ENCODE measurements at places on chromosomes 6 and 20. TPM values are rescaled to one million over a fixed set of nuclear protein-coding genes. Genes with fewer than 3 reads are reported as not detected.

DPPA5 gene
- total RNA-seq = not detected

SUMO4 gene
- not detected for total RNA-seq

DEFB124 gene
- total RNA-seq = not detected

PTPN1 gene
- 16.8 TPM for total RNA-seq

DNA sequence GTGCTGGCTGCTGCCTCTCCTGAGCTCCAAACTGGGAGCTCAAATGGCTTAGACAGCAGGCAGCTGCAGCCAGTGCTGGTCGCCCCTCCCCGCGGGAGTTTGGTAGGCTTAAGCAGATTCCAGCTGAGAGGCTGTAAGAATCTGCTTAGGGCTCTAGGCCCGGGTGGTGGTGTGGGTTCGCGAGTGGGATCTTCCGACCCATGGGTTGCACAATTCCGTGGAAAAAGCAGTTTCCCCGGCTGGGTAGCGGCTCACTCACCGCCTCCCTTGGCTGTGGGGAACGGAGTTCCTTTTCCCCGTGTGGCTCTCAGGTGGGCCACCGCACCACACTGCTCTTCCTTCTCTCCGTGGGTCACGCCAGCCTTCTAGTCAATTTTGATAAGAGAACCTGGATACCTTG, 232.5 kb downstream of the PKHD1 start:
- no peak for DNase-seq

MMP24 gene
- 2.3 TPM for total RNA-seq

DNA sequence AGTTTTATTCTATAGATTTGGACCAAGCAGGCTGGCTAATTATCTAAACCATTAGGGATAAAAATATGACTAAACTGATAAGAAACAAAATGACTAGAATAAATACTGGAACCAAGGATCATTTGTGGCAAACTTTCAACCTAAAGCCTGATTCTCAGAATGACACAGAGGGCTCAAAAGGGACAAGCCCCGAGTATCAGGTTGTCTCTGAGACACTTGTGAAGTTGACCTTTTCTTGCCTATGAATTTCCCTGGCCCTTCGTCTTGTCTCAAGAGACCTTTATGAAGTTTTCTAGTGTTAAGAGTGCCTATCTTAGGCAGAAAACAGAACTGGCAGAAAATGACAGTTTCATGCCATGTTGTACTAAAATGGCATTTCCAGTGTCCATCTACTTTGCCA, 68.3 kb downstream of the IMPG1 start:
- no peak for DNase-seq

DNA sequence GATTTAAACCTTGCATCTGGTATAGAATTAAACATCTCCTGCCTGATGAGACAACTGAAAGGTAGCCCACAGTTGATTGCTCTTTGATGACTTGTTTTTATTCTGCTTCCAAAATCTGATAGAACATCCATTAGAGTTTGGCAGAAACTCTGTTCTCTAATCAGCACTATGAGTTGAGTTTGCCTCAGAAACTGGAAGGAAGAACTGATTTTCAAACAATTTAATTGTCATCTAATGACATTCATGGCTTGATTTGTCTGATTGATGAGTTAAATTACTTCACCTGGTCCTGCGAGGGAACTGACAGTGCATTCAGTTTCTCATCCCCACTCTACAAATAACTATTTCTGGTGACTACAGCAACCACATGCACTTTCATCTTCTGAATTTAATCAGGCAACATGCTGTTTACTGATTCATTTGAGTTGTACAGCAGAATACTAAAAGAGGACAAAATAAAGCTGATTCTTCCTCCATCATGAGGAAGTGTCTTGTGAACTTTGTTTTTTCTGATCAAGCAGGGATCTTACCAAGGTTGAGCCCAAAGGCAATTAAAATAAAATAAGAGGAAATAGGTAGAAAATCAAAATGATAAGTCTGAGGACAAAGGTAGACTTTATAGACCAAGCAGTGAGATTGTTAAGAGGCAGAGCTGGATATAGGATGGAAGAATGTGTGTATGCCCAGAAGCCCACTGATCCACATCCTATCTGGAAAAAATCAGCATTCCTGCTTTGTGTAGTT, 15.7 kb upstream of the MRAP2 start:
- DNase-seq = no peak

DNA sequence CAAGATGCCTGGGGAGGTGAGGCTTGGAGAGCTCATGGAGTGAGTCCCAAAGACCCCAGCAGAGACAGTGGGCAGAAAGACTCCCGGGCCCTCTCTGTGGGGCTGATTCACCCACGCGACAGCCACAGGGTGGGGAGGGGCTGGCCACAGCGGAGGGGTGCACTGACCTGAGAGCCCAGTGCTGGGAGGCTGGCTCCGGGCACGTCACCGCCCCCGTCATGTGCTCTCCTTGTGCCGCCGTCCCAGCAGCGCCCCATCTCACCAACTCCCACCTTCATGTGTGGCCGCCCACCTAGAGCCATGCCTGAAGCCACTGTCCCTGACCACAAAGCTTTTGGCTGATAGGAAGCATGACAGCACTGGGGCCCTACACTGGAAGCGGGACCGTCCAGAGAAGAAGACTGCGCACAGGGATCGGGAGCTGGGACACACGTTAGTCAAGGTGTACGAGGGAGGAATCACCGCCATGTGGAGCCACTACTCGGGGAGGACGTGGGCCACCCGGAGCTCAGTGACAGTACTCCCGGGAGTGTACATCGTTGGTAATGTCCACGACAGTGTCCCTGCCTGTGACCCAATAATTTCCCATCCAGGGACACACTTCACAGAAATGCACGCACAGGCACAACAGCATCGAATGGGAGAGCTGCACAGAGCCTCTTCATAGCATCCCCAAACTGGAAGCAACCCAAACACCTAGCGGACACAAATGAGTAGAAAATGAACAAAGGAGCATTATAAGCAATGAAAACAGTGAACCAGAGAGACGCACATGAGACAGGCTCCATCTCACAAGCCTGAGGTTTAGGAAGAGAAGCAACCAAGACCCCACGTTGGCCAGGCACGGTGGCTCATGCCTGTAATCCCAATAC, 28.4 kb upstream of the FOXC1 start:
- DNase-seq = no peak

DNA sequence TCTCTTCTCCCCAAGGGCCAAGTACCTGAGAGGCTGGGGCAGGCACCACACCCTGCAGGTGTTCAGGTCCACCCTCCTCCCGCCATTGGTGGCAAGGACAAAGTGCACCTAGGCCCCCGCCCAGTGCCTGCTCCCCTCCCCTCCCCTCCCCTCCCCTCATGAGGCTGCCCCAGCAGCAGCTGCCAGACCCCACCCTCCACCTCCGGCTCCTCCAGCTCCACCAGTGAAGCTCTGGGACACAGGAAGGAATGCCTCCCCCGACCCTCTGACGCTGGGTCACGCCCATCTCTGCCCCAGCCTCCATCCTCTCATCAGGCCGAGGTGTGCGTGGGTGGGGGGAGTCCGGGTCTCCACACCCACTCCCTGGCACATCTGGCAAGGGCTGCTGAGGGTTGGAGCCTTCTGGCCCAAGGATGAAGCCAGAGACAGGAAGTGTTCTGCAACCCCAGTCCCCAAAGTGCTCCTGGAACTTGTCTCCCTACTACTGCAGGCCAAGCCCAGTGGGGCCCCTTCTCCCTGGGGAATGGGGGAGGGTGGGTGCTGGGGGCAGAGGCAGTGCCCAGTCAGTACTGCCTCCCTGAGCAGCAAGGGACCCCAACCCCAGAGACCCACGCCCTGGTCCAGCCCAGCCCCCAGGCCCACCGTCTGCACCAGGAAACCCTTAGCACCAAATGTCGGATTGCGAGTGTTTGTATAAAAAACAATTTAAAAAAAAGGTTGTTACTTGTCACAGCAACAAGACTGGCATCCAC, 1.6 kb upstream of the UCKL1 start:
- peak; percentile 57 for DNase-seq

GRCh38 chr6:4153514-4153985, 18.2 kb upstream of the ECI2 start:
- no peak for DNase-seq

GRCh38 chr6:110329348-110329713, 28.8 kb downstream of the METTL24 start:
- peak; percentile 61 for DNase-seq

GRCh38 chr6:20778459-20778858, 244.2 kb downstream of the CDKAL1 start:
- DNase-seq = no peak

CDH4 gene
- 0.55 TPM for total RNA-seq

STK4 gene
- total RNA-seq = 36.8 TPM

GRCh38 chr6:81929828-81930227, 177.3 kb upstream of the TENT5A start:
- no peak for DNase-seq

HTR1B gene
- total RNA-seq = 1.1 TPM

GRCh38 chr6:3088446-3088845, 20.2 kb downstream of the RIPK1 start:
- no peak for DNase-seq

PPP1R10 gene
- total RNA-seq = 24.1 TPM

ZC3H12D gene
- 0.26 TPM for total RNA-seq

- no peak for DNase-seq
Observed at GRCh38 chr6:169827290-169827717, 75.9 kb downstream of the ERMARD start.

DNA sequence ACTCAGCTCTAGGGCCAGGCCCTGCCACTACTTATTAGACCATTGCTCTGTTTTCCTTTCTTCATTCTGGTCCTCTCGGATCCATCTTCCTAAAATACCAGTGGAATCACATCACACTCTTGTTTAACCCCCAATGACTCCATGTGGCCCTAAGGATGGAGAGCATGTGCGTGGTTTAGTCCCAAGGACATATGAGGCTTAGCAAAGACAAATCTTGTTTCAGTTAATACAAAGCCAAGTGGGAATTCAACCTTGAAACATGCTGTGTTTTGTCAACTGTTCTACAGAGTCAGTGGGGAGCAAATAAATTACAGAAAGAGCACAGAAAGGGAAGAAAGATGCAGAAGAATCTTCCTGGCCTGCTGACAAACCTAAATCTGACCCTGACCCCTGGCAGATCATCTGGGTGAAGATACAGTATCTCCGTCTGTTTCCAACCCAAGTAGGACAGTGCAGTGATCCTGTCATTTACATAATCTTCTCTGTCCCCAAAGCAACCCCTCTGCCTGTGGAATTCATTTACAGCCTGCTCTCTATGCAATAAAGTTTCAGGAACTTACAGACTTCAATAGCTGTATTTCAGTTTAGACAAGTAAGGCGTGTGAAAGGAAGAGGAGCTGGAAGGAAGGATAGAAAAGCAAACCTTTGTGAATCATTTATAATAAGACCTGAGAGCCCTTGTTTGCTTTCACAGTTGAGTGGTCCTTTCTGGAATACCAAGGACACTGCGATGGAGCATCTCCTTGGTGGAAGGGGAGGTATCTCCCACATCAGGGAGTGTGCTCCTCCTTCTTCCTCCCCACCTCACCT, 144.0 kb downstream of the THBS2 start:
- DNase-seq = no peak

- no peak for DNase-seq
Observed at GRCh38 chr6:132607544-132608233, 16.4 kb downstream of the TAAR2 start.

MROH8 gene
- total RNA-seq = 4.4 TPM

CST2 gene
- total RNA-seq = not detected

GRCh38 chr6:162315291-162315690, 412.3 kb downstream of the PRKN start:
- no peak for DNase-seq
